ENCODE measurements at places on chromosomes 12 and 14.

DNA sequence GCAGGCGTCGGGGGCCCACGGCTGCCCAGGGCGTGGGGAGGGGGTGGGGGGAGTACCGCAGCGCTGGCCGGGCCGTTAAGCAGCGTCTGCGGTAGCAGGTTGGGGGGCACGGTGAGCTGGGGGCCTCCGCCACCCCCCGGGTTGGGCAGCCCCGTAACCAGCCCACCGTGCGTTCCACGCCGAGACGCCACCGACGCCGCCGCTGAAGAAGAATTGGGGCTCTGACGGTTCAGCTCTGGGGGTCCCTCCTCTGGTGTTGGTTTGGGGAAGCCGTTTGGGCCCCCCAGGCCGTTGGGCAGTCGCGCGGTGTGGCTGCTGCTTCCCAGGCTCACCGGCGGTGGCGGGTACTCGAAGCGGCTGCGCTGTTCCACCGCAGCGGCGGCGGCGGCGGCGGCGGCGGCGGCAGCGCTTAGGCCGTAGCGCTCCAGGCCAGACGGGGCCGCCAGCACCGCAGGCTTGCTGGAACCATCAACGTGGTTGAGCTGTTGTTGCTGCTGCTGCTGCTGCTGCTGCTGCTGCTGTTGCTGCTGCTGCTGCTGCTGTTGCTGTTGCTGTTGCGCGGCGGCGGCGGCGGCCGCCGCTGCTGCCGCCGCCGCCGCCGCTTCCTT is 1.5 kb downstream of the IRF2BPL start:
- DNase-seq = no peak

DNA sequence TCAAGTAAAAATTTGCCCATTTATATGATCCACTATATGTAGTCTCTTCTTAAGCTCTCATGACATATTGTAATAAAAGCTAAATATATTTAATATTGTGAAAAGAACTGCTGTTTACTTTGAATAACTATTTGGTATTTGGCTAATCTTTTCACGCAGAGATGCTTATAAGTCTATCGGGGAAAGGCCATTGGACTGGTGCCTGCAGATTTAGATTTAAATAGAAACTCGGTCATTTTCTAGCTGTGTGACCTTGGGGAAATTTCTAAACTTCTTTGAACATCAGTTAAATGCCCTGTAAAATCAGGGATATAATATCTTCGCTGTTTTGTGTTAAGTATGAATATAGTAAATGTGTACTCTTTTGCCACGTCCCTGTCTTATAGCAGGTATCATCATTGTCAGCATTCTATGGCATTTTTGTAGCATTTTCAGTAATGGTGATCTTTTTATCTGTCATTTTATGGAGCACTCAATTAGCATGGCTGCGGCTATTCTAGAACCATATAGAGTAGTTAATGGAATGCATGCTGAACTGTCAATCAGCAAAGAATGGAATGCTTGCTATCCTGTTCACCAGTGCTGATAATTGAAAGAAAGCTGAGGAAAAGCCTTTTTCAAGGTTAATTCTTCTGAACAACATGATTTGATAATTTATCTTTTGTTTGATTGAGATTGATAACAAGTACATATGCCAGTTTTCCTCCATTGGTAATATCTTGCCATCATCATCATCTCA is 181.2 kb downstream of the TMTC2 start:
- DNase-seq = no peak

GRCh38 chr12:130625201-130625600 is 90.9 kb downstream of the RIMBP2 start:
- no peak for DNase-seq

DNA sequence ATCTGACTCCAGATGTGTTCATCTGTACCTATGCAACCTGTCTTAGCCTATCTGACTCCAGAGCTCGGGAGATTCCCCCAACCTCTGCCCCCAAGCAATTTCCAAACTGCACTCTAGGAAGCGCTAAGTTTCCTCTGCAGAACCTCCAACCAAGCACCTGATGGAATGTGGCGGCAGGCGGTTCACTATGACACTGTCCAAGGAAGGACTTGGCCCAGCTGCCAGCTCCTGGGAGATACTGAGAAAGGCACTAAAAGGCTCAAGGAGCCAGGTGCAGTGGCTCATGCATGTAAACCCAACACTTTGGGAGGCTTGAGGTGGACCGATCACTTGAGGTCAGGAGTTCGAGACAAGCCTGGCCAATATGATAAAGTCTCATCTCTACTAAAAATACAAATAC is 244.0 kb downstream of the BCL11B start:
- DNase-seq = no peak

- DNase-seq = no peak
Observed at GRCh38 chr12:131505561-131505960, 205.3 kb upstream of the SFSWAP start.

- DNase-seq = no peak
Observed at GRCh38 chr12:46803517-46803916, 22.3 kb downstream of the SLC38A4 start.
